Stimulated activated CD4-positive, alpha-beta T cell treated with anti-CD3 and anti-CD28 coated beads, Interleukin-1b, Interleukin-23, amount 100 ng/mL, for 4 hours (primary cell): ENCODE measurements at places on chromosomes 4 and X.

DNA sequence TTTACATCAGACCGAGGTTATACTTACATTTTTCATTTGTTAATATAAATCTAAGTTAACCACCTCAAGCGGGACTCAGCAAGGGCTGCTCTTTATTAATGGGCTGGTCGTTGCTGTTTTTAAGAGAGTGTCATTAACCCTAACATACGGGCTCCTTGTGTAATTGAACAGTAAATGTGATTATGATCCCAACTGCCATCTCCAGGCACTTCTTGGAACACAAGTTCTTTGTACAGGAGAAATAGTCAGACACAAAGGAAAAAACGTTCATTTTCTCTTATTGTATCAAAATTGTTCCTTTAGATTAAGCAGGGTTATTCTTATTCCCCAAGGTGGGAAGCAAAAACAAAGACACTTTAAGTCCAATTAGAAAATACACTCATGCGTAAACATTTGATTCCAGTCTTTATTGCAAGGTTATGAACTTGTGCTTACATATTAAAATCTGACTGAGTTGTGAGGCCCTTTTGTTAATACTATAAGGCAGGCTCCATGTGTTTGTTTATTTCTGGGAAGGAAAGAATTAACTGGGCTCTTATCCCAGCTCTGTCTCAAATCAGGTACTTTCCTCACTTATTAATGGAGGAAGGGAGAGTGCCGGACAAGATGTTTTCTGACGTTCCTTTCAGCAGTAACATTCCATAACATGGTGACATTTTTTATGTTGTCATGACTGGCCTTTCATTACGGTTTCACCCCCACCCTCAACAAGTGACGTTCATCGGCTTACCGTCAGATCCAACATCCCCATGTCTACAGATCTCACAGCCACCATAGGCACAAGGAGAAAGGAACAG, 95.9 kb downstream of the RASL11B start:
- DNase-seq: no peak

DNA sequence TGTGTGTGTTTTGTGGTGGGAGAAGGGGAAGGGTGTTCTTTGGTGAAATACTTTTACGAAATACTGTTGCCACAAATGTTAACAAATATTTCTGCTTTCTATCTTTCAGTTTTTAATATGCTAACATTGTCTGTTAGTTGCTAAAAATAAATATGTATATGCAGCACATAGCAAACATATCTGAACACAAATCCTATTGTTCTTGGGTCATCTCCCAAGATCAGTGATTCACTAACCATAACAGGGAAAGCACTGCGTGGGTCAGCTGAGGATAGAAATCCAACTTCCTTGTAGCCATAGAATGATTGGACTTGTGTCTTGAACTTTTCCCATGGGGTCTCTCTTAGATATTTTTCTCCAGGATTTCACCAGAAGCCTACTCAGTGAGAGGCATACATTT, 250.3 kb upstream of the FAM47A start:
- no peak for DNase-seq

- no peak for DNase-seq
Measured at GRCh38 chr4:28287831-28288233, 1427.2 kb downstream of the STIM2 start.

DNA sequence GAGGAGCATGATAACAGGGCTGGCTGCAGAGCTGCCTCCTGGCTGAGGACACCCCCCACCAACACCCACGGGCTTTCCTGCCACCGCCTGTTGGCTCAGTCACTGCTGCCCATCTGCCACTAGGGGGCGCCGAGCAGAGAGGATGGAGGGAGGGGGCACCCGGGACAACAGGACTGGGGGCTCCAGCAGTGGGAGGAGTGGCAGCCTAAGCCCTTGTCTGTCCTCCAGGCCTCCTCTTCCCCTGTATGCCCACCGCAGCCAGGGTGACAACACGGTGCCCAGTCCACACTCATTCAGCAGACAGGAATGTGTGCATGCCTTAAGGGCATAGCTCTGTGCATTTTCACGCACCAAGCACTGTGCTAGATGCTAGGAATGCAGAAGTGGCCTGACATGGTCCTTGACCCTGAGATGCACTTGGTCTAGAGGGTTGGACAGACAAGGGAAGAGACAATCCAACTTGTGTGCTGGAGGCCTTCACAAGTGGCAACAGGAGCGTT, 149.9 kb downstream of the AMMECR1 start:
- DNase-seq: peak; percentile 45

GRCh38 chrX:4110964-4111363, 397.5 kb upstream of the PRKX start:
- DNase-seq: no peak

- no peak for DNase-seq
Measured at GRCh38 chr4:45147866-45148265, 421.5 kb upstream of the GNPDA2 start.

DNA sequence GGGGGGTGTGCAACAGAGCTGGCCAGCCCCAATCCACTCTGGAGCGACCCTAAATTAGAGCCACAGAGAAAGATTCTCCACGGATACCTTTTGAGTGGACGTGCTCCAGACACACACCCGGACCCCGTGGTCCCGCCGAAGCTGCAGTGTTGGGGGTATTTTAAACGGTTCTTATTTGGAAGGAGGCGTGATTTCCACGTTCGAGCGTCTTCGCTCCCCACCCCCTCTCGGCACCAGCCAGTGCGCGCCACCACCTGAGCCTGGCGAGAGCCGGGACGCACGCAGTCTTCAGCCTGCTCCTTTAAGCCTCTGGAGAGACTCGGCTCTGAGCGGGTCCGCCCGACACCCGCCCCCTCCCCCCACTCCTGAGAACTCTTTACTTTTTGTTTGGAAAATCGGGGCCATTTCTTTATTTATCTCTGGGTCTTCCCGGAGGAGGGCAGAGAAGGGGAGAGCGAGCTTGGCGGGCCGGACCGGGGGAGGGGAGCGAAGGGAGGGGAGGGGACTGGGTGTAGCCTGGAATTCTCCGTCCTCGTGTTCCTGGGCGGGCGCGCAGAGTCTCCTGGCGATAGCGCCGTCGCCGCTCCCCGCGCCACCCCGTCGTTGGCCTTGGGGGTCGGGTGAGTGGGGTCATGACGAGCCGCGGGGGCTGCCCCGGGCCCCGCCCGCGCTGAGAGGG, 668 bp upstream of the PTCHD1 start:
- no peak for DNase-seq

GRCh38 chr4:174213731-174214100, 69.8 kb downstream of the FBXO8 start:
- DNase-seq: no peak

GRCh38 chr4:139808808-139809756, 143.5 kb downstream of the MGST2 start:
- no peak for DNase-seq

DNA sequence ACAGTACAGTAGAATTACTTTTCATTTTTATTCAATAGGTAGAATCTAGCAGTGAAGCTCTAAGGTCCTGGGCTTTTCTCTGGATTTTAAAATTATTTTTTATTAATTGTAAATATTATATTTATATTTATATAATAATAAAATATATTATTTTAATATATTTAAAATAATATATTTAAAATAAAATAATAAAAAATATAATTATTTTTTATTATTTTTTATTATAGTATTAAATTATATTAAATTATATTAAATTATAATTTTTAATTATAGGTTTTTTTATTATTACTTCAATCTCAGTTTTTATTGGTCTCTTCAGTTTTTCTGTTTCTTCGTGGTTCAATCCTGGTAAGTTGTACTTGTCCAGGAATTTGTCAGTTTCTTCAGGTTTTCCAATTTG, 49.7 kb upstream of the PABPC4L start:
- no peak for DNase-seq

DNA sequence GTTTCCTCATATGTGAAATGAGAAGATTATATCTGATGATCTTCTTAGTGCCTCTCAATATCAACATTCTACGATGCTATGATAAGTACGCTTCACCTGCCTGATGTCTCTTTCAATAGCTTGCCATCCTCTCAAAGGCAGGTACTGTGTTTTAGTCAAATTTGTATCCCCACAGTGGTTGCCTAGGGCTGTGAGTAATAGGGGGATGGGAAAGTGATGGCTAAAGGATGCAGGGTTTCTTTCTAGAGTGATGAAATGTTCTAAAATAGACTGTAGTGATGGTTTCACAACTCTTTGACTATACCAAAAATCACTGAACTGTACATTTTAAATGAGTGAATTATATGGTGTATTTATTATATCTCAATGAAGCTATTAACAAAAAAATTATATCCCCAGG, 142.8 kb downstream of the HS6ST2 start:
- no peak for DNase-seq

GRCh38 chrX:23932046-23932445, 24.2 kb downstream of the CXorf58 start:
- DNase-seq: no peak

GRCh38 chrX:72165551-72165950, 16.0 kb upstream of the PIN4 start:
- no peak for DNase-seq

DNA sequence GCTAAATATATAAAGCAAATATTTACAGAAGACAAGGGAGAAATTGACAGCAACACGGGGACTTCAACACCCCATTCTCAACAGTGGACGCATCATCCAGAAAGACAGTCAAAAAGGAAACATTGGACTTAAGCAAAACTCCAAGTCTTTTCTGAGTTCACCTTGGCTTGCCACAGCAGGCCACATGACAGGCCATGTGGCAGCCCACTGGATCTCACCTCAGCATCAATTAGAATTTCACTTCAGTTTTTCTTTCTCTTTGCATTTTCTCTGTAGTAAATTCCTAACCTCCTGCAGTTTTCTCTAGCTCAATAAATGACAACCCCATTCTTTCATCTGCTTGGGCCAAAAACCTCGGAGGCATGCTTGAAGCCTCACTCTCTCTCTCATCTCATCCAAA, 12.4 kb downstream of the SMIM9 start:
- DNase-seq: no peak

DNA sequence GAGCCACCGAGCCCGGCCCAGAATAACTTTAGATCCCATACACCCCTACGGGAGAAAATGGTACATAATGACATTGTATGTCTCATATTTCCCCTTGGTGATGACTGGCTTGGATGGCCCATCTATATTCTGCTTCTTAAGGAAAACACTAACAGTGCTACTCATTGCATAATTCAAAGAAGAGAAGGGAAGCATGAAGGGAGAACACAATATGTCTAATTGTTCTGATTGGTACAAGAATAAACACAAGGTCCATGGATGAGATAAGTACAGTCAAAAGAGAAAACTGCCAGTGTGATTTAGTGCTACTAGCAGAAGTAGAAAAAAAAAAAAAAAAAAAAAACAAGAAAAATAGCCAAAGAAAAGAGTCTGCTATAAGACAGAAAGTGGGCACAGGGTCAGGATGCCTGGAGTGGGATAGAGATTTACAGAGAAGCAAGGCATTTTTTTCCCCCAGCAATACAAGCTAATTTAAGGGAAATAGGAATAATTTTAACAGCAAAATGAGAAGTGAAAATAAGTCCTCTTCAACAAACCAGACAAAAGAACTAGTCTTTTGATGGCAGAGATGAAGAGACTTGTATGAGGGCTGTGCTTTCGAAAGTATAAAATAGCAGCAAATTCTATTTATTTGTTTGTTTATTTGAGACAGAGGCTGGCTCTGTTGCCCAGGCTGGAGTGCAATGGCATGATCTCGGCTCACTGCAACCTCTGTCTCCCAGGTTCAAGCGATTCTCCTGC, 96.5 kb upstream of the MAP3K15 start:
- no peak for DNase-seq

GRCh38 chr4:152255437-152255836, 280.5 kb downstream of the FBXW7 start:
- no peak for DNase-seq

DNA sequence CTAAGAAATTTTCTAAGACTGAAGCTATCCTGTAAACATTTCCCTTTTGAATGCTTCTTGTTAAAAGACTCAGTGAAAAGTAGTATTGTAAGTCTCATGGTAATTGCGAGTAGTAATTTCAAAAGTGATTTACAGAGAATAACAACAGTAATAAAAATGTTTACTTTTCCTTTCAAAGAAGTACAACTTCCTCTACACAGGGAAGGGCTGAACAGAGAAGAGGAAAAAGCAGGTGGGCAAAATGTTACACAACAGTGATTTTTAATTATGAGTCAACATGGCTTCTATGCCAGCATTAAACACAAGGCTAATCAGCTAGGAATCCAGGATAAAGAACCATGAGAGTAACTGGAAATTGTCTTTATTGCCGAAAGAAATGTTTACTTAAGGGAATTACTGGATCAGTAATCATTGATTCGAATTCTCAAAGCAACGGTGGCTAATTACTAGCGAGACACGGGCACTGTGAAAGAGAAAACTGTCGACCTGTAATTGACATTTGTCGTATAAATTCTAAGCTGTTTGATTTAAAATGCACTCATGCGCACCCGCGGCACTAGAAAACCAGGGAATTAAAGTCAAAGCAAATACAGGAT, 15.4 kb downstream of the UTP3 start:
- DNase-seq: no peak

GRCh38 chr4:11650801-11651596, 222.3 kb upstream of the HS3ST1 start:
- no peak for DNase-seq

GRCh38 chr4:185101354-185101890, 41.6 kb upstream of the SLC25A4 start:
- no peak for DNase-seq

- no peak for DNase-seq
Measured at GRCh38 chrX:13130816-13131215, 86.4 kb upstream of the FAM9C start.

DNA sequence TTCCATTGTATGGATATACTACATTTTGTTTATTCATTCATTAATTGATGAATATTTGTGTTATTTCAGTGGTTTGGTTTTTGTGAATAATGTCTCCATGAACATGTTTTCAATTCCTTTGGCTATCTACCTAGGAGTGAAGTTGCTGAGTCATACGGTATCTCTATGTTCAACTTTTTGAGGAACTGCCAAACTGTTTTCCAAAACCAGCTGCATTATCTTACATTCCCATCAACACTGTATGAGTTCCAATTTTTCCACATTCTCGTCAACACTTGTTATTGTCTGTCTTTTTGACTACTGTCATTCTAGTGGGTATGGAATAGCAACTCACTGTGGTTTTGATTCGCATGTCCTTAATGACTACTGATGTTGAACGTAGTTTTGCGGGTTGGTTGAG, 388.6 kb upstream of the MAGEB2 start:
- DNase-seq: no peak

- no peak for DNase-seq
Measured at GRCh38 chr4:108795733-108796132, 32.9 kb upstream of the ETNPPL start.

DNA sequence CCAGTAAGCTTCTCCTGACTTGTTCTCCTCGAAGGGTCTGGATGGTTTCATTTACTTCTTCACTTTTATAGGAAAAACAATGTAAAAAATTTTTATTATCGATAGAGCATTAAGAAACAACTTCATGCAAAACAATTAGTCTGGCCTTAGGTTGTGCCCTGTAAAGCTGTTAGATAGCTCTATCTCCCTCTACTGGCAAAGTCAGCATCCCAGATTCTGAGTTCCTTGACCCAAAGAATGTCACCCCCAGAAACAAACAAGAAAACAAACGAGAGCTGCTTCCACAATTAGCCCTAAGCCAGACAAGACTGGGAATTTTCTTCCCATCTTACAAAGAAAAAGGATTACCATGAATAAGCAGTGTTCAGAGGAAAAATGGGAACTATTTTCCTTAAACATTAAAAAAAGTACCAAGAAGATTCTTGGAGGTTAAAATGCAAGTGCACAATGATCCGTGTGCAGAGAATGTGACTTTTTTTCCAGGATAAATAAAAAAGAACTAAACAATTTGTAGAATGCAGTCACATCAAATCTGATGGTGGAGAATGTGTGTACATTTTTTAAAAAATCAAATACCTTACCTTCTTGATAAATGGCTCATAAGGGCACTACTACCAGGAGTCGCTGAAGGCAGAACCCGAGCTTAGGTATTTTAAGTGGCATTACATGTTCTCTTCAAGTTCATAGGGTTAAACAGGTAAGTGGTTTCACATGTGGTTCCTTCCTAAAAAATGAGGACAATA, 293.2 kb downstream of the FBXO8 start:
- DNase-seq: no peak
